ENCODE measurements at places on chromosomes 3 and 15.

DNA sequence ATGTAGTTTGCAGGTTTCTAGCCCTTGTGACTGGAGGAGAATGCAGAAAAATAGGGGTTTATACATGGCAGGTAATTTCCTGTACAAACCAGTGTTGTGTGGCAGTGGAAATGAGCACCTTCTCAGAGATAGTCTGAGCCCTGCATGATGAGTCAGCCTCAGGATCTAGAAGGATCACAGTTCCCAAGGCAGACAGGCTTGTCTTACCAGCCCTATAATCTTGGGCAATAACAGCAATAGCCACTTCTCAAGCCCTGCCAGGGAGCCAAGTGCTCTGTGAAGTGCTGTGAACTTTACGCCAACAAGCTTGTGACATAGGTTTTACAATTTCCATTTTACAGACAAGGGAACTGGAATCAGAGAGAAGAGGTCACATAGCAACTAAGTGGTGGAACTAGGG, 89.4 kb downstream of the CD47 start:
- DNase-seq: no peak

GRCh38 chr3:14457999-14458398, 55.6 kb downstream of the SLC6A6 start:
- DNase-seq: no peak

DNA sequence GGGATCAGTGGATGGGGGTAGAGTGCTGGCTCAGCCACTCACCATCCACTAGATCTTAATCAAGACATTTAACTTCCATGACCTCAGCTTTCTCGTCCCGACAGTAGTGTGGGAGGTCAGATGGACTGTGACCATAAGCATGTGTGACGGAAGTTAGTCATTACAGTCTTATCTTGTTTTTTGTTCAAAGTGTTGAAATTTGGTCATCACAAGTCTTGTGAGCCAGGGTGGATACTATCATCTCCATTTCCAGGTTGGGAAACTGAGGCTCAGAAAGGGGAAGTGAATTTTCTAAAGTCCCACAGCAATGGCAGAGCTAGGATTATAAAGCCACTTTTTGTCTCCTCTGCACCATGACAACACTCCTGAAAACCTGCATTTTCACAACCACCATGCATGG, 32.0 kb upstream of the ITGA11 start:
- no peak for DNase-seq

DNA sequence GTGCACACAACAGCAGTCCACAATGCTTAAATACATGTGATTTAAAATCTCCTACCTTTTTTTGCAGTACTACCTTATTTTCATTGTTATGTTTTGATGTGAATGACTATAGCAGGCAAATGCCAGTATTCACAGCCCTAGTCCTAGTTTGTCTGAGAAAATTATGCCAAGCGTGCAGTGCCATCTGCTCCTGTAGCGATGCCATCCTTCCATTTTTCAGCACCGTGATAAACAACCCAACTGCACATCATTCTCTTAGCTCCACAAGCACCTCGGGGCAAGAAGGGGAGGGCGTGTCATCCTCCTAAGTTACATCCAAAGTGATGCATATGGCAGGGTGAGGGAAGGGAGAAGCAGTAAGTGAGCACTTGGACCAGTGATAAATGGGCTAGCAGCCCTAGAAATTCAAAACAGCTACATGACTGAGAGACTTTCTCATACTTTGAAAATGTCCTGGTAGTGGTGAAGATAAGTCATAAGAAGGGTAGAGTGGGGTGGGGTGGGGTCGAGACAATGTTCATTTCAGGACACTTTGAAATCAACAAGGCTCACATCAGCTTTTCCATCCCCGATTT, 198.8 kb downstream of the LSAMP start:
- DNase-seq: no peak

- DNase-seq: no peak
Measured at GRCh38 chr15:76006136-76006778, 6.0 kb downstream of the NRG4 start.

DNA sequence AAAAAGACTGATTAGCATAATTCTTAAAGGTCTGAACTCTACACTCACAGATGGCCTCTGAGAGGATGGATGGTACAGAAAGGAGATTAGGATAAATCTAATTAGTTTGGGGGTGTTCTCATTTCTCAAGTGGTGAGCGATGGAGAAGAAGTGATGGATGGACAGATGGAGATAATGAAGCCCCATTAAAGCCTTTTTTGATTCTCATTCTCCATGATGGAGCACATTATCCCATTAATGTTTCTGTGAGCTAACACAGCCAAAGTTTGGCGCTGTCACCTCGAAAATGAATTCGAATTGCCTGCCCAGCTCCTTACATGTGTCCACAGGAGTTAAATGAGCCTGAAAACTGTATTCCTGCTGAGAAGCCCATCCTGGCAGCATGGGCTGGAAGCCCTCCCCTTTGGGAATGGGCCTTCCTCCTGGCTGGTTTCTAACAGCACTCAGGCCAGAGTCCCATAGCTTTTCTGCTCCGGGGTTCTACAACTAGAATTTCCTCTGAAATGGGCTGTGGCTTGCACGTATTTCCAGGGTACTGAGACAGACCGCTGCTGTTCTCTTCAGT, 726.0 kb upstream of the CFAP20DC start:
- DNase-seq: no peak

- DNase-seq: no peak
Measured at GRCh38 chr3:101027286-101027685, 34.1 kb upstream of the ABI3BP start.

DNA sequence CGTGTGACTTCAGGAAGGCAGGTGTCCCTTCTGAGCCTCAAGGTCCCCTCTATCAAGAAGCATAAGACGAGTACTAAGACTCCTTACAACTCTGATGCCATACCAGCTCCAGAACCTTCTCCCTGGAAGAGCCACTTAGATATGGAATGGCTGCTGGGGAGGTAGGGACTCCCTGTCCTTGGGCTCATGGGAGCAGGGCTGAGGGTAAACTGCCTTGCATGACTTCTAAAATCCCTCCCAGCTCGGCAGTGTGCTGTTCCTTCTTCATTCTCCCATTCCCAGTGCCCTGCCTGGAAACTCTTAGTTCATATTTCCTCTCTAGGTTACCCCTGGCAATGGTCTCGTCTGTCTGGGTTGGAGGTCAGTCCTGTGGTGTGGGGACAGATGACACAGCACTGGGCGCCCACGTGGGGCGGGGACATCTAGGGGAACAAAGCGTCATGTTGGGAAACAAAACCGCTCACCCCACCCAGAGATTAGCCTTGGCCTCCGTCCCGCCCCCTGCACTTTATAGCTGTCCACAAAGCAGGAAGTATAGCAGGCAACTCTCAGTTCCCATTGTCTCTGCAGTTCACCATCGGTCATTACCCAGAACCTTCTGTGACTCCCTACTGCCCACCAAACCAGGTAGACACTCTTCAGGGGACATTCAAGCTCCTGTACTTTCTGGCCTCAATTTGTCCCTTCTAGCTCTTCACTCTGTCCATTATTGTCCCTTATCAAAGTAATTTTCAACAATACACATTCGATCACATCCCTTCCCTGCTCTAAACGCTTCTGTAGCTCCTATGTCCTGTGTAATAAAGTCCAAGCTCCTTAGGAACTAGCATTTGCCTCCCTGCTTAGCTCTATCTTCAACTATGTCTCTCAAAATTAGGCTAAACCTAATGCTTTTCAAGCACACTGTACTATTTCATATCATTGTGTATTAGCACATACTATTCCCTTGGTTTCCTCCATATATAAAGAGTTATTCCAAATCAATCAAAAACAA, 73.8 kb downstream of the IQSEC1 start:
- DNase-seq: no peak

- no peak for DNase-seq
Measured at GRCh38 chr3:112687616-112688015, 46.7 kb upstream of the CCDC80 start.

GRCh38 chr3:30760040-30760695, 134.3 kb downstream of the GADL1 start:
- DNase-seq: no peak

- no peak for DNase-seq
Measured at GRCh38 chr15:86273309-86273708, 193.6 kb downstream of the AGBL1 start.

All from NCI-H345 (cell line).